ENCODE measurements at places on chromosomes 2 and 18.

- no peak for DNase-seq
Measured at GRCh38 chr2:156399950-156400705, 36.1 kb upstream of the GPD2 start.

GRCh38 chr2:74007711-74008110, 23.0 kb downstream of the TET3 start:
- DNase-seq = no peak

DNA sequence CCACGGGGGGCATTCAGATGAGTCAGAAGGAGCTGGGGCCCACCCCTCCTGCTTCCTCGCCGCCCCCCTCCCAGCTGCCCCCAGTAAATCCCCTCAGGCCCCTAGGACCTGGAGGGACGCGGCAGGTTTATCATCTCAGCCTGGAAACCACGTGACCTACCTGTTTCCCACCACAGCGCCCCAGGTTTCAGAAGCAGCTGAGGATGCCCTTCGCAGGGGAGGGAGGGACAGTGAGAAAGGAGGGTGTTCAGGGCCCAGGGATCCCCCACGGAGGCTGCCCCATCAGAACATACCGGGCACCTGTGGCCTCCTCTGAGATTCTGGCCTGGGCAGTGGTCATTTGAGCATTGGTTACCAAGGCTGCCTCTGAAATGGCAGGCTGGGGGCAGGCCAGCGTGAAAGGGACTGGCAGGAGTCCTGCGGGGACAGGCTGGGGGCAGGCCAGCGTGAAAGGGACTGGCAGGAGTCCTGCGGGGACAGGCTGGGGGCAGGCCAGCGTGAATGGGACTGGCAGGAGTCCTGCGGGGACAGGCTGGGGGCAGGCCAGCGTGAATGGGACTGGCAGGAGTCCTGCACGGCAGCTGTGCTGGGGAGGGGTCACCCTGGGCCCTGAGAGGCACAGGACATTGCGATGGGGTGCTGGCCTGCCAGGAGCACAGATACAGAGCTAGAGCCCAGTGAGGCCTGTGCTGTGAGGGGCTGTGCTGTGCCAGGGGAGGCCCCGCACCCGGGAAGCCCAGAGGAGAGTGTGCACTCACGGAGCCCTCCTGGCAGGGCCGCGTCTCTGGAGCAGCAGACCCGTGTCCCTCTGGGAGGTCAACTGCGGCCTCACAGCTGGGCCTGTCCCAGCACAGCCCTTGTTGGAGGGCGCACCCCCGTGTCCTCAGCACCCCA, 1.6 kb downstream of the NEU4 start:
- DNase-seq = no peak

GRCh38 chr2:9830685-9831410, 12.4 kb upstream of the TAF1B start:
- DNase-seq = no peak

GRCh38 chr2:65545837-65546805, 113.7 kb upstream of the SPRED2 start:
- DNase-seq = peak; percentile 14

GRCh38 chr2:109438773-109439389, 174.9 kb downstream of the SEPTIN10 start:
- peak; percentile 10 for DNase-seq

GRCh38 chr2:14615760-14616159, 16.8 kb upstream of the LRATD1 start:
- no peak for DNase-seq

DNA sequence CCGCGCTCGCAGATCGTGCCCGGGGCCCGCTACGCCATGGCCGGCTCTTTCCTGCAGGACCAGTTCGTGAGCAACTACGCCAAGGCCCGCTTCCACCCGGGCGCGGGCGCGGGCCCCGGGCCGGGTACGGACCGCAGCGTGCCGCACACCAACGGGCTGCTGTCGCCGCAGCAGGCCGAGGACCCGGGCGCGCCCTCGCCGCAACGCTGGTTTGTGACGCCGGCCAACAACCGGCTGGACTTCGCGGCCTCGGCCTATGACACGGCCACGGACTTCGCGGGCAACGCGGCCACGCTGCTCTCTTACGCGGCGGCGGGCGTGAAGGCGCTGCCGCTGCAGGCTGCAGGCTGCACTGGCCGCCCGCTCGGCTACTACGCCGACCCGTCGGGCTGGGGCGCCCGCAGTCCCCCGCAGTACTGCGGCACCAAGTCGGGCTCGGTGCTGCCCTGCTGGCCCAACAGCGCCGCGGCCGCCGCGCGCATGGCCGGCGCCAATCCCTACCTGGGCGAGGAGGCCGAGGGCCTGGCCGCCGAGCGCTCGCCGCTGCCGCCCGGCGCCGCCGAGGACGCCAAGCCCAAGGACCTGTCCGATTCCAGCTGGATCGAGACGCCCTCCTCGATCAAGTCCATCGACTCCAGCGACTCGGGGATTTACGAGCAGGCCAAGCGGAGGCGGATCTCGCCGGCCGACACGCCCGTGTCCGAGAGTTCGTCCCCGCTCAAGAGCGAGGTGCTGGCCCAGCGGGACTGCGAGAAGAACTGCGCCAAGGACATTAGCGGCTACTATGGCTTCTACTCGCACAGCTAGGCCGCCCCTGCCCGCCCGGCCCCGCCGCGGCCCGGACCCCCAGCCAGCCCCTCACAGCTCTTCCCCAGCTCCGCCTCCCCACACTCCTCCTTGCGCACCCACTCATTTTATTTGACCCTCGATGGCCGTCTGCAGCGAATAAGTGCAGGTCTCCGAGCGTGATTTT, 7.6 kb downstream of the TBR1 start:
- no peak for DNase-seq

- DNase-seq = no peak
Measured at GRCh38 chr18:68417826-68418225, 297.1 kb downstream of the TMX3 start.

DNA sequence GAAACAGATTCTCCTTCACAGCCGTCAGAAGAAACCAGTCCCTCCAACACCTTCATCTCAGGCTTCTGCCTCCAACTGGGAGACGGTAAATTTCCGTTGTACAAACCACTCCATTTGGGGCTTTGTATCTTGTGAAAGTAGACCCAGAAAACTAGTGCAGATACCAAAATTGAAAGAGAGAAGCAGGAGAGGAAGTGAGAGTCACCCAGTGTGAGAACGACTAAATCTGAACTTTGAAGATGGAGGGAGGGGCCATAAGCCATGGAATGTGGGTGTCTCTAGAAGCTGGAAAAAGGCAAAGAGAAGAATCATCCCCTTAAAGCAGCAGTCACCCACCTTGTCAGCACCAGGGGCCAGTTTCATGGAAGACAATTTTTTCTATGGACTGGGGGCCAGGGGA, 88.3 kb upstream of the LRATD1 start:
- no peak for DNase-seq

GRCh38 chr2:15162620-15163019, 398.5 kb downstream of the NBAS start:
- DNase-seq = no peak

- no peak for DNase-seq
Measured at GRCh38 chr2:239445771-239446524, 45.1 kb upstream of the HDAC4 start.

DNA sequence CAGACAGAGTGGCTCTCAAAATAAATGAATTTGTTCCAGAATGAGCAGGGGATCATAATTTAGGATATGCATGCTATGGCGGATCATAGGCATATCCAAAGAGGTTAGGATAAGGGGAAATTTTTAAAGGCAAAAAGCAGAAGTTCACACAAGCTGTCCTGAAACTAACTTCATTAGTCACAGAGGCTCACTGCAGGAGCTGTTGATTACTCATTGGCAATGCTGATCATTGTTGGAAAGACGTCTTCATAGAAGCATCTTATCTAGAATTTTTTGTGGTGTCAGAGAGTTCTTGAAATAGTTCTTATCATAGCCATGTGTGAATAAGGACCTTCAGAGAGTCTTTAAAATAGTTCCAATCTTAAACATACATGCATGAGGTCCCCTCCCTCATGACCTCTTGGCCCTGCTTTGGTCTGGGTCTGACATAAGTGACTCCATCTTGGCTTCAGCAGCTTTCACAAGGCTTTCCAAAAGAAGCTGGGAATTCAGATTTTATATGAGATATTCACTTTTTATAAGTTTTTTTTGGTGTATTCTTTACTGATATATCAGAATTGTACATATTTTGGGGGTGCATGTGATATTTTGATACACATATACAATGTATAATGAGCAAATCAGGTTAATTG, 7.5 kb upstream of the CCDC195 start:
- peak; percentile 12 for DNase-seq

GRCh38 chr2:121625953-121626352, 23.3 kb downstream of the CLASP1 start:
- DNase-seq = no peak

GRCh38 chr18:5543036-5543680, 639 bp downstream of the EPB41L3 start:
- no peak for DNase-seq

- DNase-seq = peak; percentile 54
Measured at GRCh38 chr2:98412751-98413458, 31.8 kb upstream of the INPP4A start.

GRCh38 chr2:119696494-119697030, 17.6 kb downstream of the TMEM177 start:
- no peak for DNase-seq

GRCh38 chr2:149953627-149954026, 366.1 kb upstream of the MMADHC start:
- no peak for DNase-seq

DNA sequence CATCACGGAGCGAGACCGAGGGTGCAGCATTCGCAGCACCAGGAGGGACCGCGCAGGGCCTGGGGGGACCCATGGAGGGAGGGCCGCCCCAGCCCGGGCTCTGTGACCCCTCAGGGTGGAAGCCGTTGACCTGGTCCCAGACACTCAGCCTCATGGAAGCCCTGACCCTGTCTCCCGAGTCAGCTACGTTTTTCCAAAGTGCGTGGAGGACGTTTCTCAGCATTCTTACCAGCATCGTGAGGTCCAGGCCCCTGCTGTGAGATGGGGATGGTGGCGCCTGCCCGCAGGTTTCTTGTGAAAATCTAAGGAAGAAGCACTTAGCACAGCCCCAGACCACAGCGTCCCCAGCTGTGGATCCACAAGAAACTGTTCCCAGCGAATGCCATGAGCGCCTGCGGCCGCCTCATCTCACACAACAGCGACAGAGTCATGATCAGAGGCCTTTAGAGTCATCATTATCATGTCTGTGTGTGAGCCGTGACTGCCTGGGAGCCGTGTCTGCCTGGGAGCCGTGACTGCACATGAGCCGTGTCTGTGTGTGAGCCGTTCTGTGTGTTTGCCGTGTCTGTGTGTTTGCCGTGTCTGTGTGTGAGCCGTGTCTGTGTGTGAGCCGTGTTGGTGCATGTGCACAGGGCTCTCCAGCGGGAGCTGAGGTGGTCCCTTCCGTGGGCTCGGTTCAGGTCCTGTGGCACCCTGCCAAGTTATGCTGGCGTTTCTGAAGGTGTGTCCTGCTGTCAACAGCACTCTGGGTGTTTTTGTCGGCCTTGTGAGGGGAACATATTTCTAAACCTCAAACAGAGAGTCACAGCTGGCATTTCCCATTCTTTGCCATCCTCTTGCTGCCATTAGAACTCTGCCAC, 49.2 kb upstream of the KCNG2 start:
- no peak for DNase-seq

GRCh38 chr2:172198908-172199307, 96.2 kb upstream of the DLX2 start:
- DNase-seq = no peak

- peak; percentile 35 for DNase-seq
Measured at GRCh38 chr2:39779341-39779851, 338 bp upstream of the THUMPD2 start.

GRCh38 chr2:71859211-71859847, 288.3 kb downstream of the CYP26B1 start:
- DNase-seq = peak; percentile 2

DNA sequence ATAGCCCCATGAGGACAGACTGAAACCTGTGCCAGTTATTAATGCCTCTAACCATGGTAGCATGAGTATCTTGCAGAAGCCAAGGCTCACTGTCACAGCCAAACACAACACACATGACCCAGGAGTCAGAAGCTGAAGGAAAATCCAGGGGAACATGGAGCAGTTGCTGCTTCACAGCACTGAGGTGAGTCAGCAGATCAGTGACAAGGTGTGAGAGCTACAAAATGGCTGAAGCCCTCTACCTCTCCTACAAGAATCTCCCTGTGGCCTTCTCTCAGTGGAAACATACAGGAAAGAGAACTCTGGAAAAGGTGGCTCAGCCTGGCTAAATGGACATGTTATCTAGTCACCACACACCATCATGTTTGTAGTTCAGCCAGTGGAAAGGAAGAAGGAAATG, 93.5 kb downstream of the NAB1 start:
- DNase-seq = no peak

- DNase-seq = no peak
Measured at GRCh38 chr2:206962966-206963365, 23.6 kb downstream of the CPO start.

DNA sequence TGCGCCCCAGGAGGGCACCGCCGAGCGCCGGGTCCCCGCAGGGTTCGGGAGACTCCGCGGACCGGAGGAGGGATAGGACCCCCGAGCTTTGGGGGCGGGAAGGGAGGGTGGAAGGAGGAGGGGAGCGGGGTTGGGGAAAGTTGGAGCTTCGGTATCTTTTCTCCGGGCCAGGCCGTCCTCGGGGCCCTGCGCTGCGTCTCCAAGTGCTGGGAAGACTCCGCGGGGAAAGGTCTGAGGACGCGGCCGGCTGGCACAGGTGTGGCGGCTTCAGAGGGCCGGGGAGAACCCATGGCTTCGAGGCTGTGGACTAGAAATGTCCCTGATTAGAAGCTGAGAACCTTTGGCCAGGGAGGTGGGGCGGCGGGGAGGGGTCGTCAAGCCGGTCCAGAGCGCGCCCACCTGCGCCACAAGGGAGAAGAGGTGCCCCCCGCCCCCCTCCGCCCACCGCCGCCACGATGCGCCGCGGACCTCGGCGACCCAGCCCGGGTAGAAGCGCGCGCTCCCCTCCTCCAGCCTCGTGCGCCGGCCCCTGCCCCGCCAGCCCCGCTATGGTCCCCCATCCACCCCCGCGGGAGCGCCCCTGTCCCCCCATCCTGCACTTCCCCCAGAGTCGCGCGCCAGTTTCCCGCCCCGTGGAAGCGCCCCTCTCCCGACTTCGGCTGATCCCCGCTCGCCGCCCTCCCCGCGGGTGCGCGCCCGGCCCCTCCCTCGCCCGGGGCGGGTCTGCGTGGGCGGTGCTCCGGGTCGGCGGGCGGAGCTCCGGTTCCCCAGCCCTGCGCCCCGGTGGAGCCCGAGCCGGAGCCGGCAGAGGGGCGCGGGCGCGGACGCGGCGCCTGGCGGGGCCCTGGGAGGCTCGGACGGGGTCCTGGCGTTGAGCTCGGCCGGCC, at the start of gene SNTG2:
Gene SNTG2, plus strand, starts transcription at position 770 of the 887 bp plus-strand sequence. CDS start 148 bp downstream, outside the sequence.
- no peak for DNase-seq

Data from inflammatory macrophage treated with lipopolysaccharide for 1 hour (primary cell).